ENCODE measurements at places on chromosomes 2 and 18. TPM values are rescaled to one million over a fixed set of nuclear protein-coding genes. Genes with fewer than 3 reads are reported as not detected.
A peak's percentile ranks its signal among the peaks of the same experiment; 100 is the strongest.

The FN1 gene
- total RNA-seq: 50.4 TPM

The PROKR1 gene
- total RNA-seq: 2.8 TPM

The FOXI3 gene
- total RNA-seq: 1.7 TPM

The CIDEA gene
- total RNA-seq: not detected

The LPIN2 gene
- total RNA-seq: 11.8 TPM

The SERPINB5 gene
- total RNA-seq: 0.07 TPM

GRCh38 chr2:86482034-86482433 lies 40.9 kb downstream of the KDM3A start:
- DNase-seq: no peak

DNA sequence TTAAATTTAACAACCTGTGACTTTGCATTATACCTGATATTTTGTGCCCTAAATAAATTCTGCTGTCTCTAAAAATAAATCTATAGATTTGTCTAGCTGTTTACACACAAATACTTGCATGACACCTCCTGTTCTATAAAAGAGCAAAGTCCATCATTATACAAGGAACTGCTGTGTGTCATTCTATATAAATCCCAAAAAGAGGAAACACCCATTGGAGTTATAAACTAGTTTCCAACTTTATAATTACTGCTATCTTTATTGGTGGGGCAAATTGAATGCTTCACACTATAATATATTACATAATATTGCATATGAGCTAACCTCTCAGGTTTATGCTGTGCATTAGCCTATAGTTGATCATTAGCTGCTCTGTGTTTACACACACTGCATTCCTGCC lies 504.4 kb downstream of the SATB2 start:
- DNase-seq: no peak

DNA sequence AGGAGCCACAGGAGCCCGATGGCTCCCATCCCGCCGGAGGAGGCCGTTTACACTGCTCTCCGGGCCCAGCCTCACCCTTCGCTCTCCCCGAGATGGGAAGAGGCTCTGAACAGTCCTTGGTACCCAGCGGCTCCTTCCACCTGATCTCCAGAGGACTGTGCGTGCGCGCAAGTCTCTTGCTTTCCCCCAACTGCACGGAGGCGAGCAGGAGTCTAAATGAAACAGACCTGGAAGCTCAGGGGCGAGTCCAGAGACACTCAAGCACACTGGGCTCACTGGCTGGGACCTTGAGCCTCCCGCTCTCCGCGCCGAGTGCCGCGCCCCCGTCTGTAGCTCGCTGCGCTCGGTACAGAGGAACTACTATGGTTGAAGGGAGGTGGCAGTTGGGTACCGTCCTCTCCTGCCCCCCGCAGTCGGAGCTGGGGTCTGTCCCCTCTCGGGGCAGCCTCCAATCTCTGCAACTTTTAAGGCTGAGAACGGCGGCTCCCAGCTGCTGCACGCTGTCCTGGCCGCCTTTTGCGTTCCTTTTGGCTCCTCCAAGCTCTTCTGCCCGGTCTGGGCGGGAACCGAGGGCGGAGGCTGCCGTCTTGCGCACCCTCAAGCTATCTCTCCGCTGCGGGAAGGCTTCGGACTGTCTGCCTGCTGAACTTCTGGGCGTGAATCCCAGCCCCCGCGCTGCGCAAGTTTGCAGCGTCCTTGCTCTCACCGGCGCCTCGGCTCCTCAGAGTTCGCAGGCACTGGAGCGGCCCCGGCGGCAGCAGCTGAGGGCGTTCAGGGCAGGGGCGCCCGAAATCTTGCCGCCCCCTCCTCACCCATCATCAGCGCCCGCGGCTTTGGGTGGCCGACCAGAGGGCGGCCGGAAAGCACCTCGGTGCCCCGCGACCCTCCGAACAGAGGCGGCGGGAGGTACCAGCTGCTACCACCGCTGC lies 491 bp downstream of the ALK start:
- no peak for DNase-seq

- peak; percentile 13 for DNase-seq
Observed at GRCh38 chr2:186780701-186781316, 68.2 kb downstream of the ZSWIM2 start.

DNA sequence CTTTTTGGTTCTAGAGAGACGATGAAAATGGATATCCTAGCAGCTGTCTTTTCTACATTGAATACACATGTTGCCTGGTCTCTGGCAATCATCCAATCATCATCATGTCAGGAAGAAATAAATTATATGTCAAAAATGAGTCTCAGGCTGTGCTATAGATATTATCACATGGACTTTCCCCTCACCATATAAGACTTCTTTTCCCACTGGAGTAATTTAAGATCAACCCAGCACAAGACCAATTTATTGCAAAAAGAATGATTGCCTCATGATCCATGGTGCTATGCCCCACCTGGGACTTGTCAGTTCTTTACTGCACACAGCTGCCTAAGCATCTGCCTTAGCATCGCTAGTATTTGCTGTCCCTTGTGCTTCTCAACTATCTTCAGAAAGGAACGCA lies 783.7 kb upstream of the TMEFF2 start:
- no peak for DNase-seq

- DNase-seq: no peak
Observed at GRCh38 chr18:62033207-62033606, 140.4 kb upstream of the RNF152 start.

DNA sequence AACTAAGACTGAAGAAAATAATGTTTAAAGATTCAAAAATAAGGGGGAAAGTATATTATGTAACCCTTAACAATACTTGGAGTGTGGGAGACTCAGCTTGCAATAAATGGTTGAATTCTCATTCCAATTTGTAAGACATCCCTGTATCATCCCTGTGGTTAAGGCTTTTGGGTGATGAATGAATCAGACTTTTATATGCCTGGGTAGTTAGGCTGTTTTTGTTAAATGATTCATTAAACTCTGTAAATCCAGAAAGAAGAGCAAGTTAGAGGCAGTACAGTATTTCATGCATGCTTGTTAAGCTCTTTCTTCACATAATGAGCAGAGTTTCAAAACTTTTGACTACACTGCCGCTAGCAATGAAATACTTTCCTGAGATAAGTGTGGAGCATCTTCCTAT lies 948.8 kb downstream of the SOCS6 start:
- no peak for DNase-seq

GRCh38 chr18:42005782-42006181 lies 50.7 kb downstream of the PIK3C3 start:
- no peak for DNase-seq

GRCh38 chr2:199131136-199131655 lies 326.5 kb downstream of the SATB2 start:
- DNase-seq: no peak

DNA sequence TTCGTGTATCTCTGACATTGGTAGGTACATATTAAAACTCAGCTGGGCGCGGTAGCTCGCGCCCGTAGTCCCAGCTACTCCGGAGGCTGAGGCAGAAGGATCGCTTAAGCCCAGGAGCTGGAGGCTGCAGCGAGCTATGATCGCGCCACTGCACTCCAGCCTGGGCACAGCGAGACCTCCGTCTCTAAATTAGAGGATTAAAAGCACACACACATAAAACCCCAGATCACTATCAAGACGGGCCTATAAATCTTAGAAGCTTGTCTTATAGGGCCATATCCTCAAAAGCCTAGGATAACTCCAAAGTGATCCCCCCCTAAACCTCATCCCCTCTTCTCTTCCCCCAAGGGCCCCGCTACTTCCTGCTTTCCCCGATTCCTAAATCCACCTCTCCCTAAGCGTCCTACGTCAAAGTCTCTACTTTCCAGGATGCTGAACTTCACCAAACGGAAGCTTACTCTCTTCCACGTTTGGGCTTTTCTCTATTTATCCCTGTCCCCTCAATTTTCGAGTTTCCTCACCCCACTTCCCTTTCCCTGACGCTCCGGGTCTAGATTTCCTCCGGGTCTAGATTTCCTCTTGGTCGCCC lies 707 bp downstream of the KRCC1 start:
- DNase-seq: peak; percentile 67

- DNase-seq: no peak
Observed at GRCh38 chr18:60446821-60447220, 74.2 kb upstream of the MC4R start.

- DNase-seq: no peak
Observed at GRCh38 chr18:63829886-63830285, 54.7 kb downstream of the SERPINB7 start.

DNA sequence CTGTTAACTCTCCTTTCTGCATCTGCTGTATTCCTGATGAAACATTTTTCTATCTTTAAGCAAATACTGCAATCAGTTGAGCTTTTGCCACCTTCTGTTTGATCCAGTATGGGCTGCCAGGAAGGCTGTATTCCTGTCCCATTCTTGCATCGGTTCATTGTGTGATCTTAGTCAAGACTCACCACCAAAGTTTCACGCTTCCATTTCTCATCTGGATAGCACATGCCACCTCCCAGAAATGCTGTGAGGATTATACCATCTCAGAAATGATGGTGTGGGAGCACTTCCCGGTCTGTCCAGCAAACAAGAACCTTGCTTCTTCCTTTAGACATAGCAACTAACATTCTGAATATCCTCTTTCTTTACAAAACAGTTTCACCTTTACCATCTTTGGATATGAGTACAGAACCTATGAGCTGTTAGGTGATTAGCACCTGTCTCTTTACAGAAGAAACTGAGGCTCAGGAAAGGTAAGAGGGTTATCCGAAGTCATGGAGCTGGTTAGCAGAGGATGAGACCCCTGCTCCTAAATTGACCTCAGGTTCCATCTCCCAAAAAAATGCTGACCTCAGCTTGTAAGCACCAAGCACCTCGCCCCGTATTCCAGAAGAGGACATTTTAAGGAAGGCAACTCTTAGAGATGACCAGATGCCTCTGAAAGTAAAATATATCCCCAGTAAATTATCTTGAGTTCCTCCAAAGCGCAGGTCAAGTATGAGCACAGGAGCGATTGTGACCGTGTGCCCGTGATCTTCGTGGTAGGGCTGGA lies 56.8 kb downstream of the FEZ2 start:
- DNase-seq: no peak

DNA sequence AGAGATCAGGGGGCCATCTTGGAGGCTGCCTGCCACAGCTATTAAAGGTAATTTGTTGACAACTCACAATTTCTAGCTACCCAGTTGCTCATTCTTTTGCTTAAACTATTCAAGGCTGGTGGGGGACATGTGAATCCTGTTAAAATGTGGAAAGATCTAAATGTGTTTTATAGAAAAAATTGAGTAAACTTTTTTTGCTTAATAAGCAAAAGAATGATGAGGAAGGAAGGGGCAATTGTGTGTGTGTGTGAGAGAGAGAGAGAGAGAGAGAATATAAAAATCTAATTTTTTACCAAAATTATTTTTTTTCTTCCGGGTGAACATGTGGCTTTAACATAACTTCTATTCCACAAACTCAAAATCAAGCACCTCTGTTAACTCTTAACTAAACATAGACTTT lies 5.2 kb upstream of the IL1RL1 start:
- DNase-seq: no peak

DNA sequence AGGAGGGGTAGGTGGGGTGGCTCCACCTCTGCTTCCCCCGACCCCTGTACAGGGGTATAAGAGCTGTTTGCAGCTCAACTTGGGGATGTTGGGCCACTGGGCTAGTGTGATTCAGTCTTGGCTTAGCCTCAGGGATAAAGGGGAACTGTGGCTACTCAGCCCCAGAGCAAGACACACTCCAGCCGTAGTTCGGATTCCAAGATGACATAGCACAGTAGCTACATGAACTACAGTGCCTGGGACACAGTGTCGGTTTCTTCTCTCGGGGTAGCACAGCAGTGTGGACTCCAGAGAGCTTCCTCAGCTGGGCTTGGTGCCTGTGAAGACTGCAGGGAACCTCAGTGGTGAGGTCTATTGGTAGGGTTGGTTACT lies 21.1 kb downstream of the CARF start:
- DNase-seq: no peak

- DNase-seq: peak; percentile 35
Observed at GRCh38 chr2:229578052-229578846, 136.1 kb downstream of the DNER start.

- DNase-seq: no peak
Observed at GRCh38 chr2:9748577-9748976, 94.7 kb upstream of the TAF1B start.

GRCh38 chr2:29786361-29786760 lies 135.0 kb downstream of the ALK start:
- DNase-seq: no peak

DNA sequence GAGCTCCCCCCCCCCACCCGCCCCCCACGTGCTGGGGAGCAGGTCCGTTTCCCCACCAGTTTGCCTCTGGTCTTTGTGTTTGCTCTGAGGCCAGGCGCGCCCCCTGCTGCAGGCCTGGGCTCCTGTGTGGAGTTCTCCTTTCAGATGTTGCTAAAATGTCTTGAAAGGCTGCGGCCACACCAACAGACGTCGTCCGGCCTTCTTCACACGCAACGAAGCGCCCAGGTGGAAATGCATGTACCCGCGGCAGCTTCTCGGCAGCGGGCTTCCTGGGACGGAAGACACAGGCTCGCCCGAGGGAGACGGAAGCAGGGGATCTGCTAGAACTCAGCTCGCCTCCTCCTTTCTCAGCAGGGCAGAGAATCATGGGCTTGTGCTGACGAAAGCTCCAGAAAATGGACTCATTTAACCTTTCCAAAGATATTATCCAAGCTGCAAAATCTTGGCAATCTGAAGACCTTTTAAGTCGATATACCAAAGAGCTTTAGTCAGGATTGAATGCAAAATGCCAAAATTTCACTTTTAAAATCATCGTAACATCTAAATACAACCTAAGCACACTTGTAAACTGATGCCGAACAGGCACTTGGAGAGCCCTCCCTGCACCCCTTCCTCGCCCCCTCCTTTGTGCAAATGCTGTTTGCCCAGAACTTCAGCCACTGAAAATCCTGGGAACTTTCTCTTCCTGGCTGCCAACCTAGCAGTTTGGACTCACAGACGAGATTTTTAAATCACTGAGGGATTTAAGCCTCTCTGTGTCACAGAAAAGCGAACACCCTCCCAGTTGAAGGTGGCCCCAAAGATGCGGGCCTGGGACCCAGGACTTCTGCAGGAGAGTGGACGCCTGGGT lies 125.5 kb upstream of the ZNF516 start:
- DNase-seq: peak; percentile 93

DNA sequence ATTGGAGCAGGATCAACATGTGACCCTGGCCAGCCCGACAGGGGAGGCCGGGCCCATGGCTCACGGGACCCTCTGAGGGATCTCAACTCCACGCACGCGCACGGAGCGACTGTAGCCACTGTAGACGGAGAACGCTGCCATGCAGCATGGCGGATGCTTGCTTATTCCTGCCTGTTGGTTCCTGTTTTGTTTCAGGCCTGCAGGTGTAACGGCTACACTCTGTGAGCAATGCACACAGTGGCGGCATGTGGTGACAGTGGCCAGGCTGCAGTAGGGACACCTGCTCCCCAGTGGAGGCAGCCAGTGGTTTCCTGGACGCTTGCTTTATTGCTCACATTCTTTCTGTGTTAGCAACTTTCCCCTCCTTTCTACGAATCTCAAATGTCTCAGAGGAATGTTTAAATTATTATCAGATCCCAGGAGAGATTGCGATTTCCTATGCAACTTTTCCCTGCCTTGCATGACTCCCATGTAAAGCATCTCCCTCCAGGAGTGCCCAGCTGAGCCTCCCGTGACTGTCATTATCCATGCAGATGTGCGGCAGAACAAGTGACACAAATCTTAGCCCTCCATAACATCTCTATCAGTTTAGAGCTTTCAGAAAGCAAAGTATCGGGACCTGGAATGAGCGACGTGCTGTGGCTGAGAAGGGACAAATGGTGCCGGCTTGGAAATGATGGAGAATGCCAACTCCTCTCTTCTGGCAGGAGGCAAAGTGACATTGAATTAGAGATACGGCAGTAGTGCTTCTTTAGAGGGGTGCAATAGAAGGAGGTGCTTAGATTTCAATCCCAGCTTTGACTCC lies 209.7 kb downstream of the ASB1 start:
- DNase-seq: no peak

GRCh38 chr2:15866563-15867193 lies 73.7 kb upstream of the MYCN start:
- DNase-seq: no peak

- no peak for DNase-seq
Observed at GRCh38 chr2:120669971-120670370, 65.7 kb upstream of the GLI2 start.

Measured in H7 (cell line).